ENCODE measurements at places on chromosomes 5 and 9. TPM values are rescaled to one million over a fixed set of nuclear protein-coding genes. Genes with fewer than 3 reads are reported as not detected.

The CDX1 gene
- 0.62 TPM for total RNA-seq

The MZB1 gene
- not detected for total RNA-seq

The TEX48 gene
- not detected for total RNA-seq

The C9 gene
- not detected for total RNA-seq

The OLFML2A gene
- total RNA-seq = 7.4 TPM

The GHR gene
- total RNA-seq = 0.28 TPM

The PAEP gene
- not detected for total RNA-seq

The MARCOL gene
- total RNA-seq = not detected

The MEIKIN gene
- not detected for total RNA-seq

The ADGRV1 gene
- total RNA-seq = 28.8 TPM

The FOXD4L5 gene
- not detected for total RNA-seq

The TMEM232 gene
- total RNA-seq = 0.67 TPM

The SLC4A9 gene
- 0.33 TPM for total RNA-seq

The PCDH1 gene
- total RNA-seq = 67.1 TPM

The HAND1 gene
- not detected for total RNA-seq

The BAAT gene
- not detected for total RNA-seq

The LIFR gene
- 11.8 TPM for total RNA-seq

The RARS1 gene
- 122 TPM for total RNA-seq

The RPL35 gene
- total RNA-seq = 3,564 TPM

The SHOC1 gene
- not detected for total RNA-seq

The TOR1A gene
- 22.9 TPM for total RNA-seq

The MYOZ3 gene
- total RNA-seq = 8.1 TPM

The SLCO4C1 gene
- 1.7 TPM for total RNA-seq

The SUSD3 gene
- total RNA-seq = 25.1 TPM

The PFN3 gene
- not detected for total RNA-seq

The FLT4 gene
- 7.2 TPM for total RNA-seq

The FAXDC2 gene
- total RNA-seq = 9.6 TPM

The PDZD2 gene
- 3.6 TPM for total RNA-seq

The SAPCD2 gene
- total RNA-seq = 59.9 TPM

The SLC22A4 gene
- 0.17 TPM for total RNA-seq

The ARHGAP26 gene
- 5.9 TPM for total RNA-seq

The TRPM6 gene
- total RNA-seq = 0.24 TPM

The NTRK2 gene
- not detected for total RNA-seq

The TSSK1B gene
- not detected for total RNA-seq

The GCNT1 gene
- 23.6 TPM for total RNA-seq

The GRM6 gene
- total RNA-seq = not detected

The UQCRQ gene
- total RNA-seq = 129 TPM

The ADGRD2 gene
- not detected for total RNA-seq
